ENCODE measurements at places on chromosomes 12 and 14.
A peak's percentile ranks its signal among the peaks of the same experiment; 100 is the strongest.

GRCh38 chr14:54817506-54817905 lies 85.1 kb downstream of the GCH1 start:
- DNase-seq = no peak

DNA sequence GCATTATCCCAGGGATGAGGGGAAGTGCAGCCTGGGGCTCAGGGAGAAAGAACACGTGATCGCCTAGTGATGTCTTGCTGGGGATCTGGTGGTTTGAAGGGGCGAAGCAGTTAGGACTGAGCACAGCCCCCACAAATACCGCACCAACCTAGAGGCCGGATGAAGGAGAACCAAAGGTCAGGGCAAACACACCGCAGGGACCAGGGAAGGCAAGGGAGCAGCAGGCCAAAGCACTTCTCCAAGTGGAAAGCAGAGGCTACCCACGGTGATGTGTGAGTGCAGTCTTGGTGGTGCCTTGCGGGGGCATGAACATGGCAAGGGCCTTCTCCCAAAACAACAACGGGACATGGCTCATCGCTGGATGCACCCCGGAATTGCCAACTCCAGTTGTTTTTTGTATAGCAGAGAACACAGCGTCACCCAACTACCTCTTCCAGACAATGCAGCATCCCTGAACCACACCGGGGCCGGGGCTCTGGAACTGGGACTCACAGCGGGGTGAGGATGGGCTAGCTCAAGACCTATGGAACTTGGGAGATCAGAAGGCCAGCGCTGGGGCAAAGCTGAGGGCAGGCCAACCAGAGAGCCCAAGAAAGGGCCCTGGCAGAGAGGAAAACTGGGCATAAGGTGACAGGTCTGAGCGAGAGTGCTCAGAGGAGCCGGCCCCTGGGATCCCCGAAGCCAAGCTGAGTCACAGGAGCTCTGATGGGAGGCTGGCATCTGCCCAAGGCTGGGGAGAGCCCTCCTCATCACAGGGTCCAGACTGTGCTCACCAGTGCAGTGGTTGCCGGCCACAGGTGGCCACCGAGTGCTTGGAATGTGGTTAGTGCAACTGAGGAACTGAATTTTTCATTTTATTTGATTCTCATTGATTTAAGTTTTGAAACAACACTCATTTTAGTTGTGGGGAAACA lies 11.1 kb downstream of the GALNT16 start:
- no peak for DNase-seq

- DNase-seq = peak; percentile 79
Measured at GRCh38 chr12:14849661-14850060, 6.3 kb upstream of the ART4 start.

GRCh38 chr12:61355105-61355504 lies 905.1 kb upstream of the USP15 start:
- no peak for DNase-seq

- DNase-seq = peak; percentile 50
Measured at GRCh38 chr12:107027636-107028053, 40.7 kb upstream of the MTERF2 start.

DNA sequence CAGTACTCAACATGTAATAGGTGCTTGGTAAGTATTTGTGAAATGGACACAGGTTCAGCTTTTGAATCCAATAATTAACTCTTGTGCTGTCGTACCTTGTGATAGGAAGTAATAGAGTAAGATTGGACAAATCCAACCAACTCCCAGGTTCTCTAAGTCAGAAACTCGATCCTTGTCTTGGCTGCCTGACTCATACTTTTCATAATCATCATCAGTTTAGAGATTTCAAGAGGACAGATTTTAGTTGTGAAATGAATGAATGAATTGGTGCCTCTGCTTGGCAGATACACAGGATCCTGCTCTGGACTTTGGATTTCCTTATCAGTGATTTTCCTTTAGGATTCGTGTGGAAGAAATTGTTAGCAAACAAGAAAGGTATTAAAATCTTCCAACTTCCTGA lies 1145.2 kb downstream of the AACS start:
- no peak for DNase-seq

- DNase-seq = no peak
Measured at GRCh38 chr12:55658635-55659391, 22.1 kb downstream of the OR10P1 start.

DNA sequence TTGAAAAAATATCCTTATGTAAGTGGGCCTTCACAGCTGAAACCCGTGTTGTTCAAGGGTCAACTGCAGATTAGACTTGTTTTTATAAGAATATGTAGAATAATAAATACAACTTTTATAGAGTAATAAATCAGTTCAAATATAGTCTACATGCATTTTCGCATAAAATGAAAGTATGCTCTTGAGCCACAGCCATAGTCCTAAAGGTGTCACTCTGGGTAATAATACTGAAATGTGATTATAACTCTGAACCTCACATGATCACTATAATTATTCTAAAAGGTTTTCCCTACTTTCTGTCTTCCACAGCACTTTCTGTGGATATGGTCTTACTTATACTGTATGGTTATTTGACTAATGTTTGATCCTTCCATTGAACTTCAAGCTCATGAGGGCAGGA lies 185.8 kb downstream of the SLC6A15 start:
- no peak for DNase-seq

DNA sequence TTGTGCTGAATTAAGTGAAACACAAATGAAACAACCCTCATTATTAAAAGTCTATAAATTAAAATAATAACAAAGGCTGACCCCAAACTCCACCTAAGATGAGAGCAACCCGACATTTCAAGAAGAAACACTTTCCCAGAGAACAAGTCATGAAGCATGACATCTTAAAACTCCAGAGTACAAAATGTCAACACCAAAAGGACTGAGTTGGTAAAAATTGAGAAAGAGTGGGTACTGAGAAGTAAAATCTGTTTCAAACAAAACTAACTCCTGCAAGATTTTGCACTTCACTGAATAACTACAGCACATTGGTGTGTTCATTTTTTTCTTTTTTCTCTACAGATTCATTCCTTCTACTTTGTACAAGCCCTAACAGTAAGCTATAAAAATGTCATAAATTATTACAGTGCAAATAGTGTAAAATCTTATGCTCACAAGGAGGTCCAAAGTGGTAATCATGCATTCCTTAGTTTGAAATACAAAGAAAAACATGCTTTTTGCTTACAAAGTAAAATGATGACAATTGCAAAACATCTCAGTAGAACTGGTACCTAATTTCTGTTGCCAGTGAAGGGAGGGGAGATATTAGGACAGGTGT lies 31.8 kb downstream of the SLC35F4 start:
- no peak for DNase-seq

DNA sequence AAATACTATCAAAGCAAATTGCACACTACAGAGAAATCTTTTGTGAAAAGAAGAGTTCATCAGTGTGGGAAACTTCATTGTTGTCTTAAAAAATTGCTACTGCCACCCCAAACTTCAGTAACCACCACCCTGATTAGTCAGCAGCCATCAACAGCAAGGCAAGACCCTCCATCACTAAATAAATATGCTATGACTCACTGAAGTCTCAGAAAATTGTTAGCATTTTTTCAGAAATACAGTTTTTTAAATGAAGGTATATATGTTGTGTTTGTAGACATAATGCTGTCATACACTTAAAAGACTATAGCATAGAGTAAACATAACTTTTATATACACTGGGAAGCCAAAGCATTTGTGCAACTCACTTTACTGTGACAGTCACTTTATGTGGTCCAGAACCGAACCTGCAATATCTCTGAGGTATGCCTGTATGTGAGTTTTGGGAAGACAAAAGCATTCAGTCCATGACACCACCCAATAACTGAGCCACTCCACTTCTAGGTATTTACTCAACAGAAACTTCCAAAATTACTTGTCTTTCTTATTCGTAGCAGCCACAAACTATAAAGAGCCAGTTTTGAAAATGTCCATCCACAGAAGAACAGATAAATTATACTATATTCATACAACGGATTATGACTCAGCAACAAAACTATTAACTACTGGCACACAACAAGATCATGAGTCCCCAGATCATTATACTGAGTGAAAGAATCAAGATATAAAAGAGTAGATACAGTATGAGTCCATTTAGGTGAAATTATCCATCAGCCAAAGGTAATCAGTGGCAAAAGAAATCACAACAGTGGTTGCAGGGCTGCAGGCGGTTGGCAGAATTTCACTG lies 649.6 kb downstream of the BCL11B start:
- no peak for DNase-seq

GRCh38 chr12:122072031-122072970 lies 6.3 kb upstream of the MLXIP start:
- DNase-seq = peak; percentile 43

DNA sequence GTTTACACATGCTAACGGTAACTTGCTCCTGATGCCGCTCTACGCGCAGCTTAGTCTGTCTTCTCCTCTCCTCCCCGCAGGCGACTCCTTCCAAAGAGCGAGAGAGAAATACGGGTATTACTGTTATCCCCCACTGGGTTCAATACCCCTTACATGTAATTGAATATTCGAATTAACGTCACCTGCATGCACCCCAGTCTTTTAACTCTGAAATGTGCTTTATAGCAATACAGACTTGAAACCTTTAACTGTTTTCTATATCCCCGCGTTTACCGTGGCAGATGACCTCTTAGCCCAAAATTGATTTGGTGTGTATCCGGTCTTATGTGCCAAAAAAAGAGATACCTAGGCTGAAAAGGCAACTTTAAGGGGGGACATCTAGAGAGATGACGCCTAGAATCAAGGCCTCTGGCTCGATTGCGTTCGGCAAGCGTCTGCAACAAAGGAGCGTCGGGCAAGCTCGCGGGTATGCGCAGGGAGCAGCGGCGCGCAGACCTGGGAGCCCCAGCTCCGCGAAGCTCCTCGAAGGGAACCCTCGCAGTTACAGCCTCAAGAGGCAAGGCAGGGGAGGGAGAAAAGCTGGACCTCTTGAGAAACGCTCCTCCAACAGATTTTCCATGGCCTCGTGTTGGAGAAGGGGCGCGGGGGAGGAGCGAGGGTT lies 6.8 kb upstream of the FOXG1 start:
- DNase-seq = no peak

- DNase-seq = no peak
Measured at GRCh38 chr12:52774629-52775250, 2.4 kb downstream of the KRT76 start.

DNA sequence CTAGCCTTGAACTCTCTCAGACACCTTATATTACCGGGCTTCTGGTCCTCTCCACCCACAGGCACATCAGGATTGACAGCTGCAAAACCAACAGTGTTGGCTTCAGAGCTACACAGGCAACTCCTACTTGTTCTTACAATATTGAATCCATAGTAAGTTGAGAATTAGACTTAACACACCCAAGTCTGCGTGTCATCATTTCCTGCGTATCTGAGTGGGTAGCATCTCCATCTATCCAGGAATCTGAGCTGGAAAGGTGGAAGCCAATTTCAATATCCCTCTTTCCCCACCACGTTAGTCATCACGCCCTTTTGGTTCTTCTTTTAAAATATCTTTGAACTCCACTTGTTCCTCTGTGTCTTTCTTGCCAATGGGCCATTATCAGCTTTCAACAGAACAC lies 37.2 kb downstream of the NRXN3 start:
- DNase-seq = no peak

- no peak for DNase-seq
Measured at GRCh38 chr12:108304633-108305032, 34.5 kb downstream of the CMKLR1 start.

GRCh38 chr14:94126800-94127199 lies 2.6 kb downstream of the IFI27L2 start:
- no peak for DNase-seq

DNA sequence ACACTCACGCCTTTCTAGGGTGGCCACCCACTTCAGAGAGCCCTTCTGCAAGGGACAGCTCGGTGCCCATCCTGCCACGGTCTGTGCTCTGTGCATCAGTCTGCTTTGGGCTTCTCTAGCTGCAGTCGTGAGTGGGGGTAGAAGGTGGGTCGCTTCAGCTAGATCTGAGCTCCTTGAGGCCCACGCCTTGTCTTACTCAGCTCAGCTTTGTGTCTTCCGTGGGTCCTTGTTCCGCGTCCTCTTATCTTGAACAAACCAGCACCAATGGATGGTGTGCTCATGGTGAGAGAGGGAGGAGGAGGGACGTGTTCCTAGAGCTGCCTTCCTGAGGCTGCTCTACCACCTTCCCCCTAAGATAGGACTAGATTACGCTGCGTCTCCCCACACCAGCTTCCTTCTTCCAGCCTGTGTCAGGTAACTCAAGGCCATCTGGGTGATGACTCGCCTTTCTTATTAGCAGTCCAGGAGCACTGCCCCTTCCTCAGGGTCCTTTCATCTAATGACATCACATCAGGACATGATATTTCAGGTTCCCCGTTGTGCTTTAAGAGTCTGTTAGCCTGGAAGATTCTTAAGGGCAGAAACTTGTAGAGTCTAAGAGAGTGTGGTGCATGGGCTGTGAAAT lies 118.8 kb downstream of the TSPAN9 start:
- DNase-seq = no peak

GRCh38 chr12:23560611-23561010 lies 388.9 kb downstream of the SOX5 start:
- DNase-seq = no peak

DNA sequence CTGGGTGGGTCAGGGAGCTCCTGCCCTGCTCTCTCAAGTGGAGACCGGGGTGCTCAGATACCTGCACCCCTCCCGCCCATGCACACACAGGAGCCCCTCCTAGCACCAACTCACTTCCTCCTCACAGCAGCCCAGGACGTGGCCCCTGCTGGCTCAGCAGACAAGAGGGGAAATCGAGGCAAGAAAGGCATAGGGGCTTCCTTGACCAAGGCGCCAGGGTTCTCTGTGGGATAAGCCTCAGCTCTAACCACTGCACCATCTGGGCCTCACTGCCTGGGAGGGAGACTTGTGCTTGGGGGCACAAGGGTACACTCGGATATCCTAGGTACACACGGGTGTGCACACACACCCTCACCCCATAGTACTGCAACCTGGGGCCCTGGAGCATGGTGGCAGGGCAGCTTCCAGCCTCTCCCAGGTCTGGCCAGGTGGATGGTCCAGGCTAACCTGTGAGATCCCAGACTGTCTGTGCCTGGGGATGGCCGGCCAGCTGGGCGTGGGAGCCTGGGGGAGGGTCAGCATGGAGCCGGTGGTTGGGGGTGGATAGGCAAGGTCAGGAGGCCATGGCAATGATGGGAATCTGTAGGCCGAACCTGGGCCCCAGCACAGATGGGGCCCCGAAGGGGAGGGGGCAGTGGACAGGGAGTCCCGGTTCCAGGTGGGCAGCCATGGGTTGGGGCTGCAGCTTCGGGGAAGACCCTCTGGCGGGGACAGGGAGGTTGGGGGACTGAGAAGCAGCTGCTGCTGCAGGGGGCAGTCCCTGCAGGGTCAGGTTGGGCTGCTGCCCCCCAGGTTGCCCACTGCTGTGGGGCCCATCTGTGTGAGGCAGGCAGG lies 312.4 kb downstream of the TMEM121 start:
- no peak for DNase-seq

Data from COLO829 (cell line).